ENCODE measurements at places on chromosomes 11 and 22. TPM values are rescaled to one million over a fixed set of nuclear protein-coding genes. Genes with fewer than 3 reads are reported as not detected.

Gene UPK3A
- not detected for total RNA-seq

Gene TMA7B
- not detected for total RNA-seq

Gene SCO2
- 0.56 TPM for total RNA-seq

Gene C11orf21
- not detected for total RNA-seq

Gene DUSP8
- 0.28 TPM for total RNA-seq
